ENCODE measurements at places on chromosomes 7 and 10. TPM values are rescaled to one million over a fixed set of nuclear protein-coding genes. Genes with fewer than 3 reads are reported as not detected.

CALHM3 gene
- total RNA-seq: 0.39 TPM

ASB10 gene
- total RNA-seq: not detected

EPO gene
- 0.39 TPM for total RNA-seq

MEIG1 gene
- not detected for total RNA-seq

HOXA9 gene
- not detected for total RNA-seq

LBX1 gene
- not detected for total RNA-seq

TRIM50 gene
- not detected for total RNA-seq

CYP2E1 gene
- 0.54 TPM for total RNA-seq

SORCS3 gene
- 0.11 TPM for total RNA-seq

NRAP gene
- not detected for total RNA-seq

AGBL3 gene
- total RNA-seq: 0.11 TPM

SPAM1 gene
- not detected for total RNA-seq

MBL2 gene
- not detected for total RNA-seq

FAM25A gene
- total RNA-seq: not detected

NRCAM gene
- total RNA-seq: 14.6 TPM

PRKCQ gene
- 0.11 TPM for total RNA-seq
